ENCODE measurements at places on chromosomes 11 and 22.

DNA sequence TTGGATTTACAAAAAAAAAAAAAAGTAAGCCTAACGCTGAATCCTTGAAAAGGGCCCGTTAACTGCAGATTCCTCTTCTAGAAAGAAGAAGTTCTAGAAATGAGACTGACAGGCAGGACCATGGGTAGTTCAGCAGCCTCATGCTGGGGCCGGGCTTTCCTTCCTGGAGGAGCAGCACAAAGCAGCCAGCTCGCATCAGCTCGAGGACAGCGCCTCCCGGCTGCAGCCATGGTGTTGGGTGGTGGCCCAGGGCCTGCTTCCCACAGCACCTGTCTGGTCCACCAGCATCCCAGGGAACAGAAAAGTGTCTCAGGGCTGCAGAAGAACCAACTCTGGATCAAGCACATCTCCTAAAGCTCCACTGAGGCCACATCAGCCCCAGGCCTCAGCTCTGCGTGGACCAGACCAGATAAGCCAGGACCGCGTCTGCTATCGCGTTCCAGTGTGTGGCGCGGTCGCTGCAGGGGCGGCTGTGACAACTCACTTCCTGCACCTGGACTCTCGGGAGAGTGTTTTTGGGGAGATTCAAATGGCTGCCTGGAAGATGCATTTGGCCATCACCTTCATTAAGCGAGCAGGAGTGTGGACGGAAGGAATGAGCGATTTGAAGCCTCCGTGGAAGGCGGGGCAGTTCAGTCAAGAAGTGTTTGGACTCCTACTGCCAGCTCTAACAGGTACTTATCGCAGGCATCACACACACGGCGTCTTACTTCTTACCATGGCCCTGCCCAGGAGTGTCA is 53.5 kb downstream of the MYH9 start:
- peak; percentile 85 for DNase-seq

GRCh38 chr11:92794783-92795182 is 174.7 kb upstream of the MTNR1B start:
- no peak for DNase-seq

DNA sequence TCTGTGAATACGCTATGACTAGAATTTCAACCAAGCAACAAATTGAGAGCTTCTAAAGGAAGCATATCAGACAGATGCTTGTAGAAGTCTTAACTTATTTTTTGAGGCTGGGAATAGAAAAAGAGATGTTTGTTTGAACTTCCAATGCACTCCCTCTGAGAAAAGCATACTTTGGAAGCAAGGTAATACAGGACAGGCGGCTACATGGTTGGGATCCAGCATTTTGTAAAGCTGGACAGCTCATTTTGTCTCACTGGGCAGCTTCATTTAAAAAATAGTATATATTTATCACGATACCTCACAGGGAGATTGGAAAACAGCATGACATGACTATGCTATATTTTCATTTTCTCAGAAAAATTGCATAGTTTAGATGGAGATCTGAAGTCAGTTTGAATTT is 821.3 kb upstream of the API5 start:
- no peak for DNase-seq

DNA sequence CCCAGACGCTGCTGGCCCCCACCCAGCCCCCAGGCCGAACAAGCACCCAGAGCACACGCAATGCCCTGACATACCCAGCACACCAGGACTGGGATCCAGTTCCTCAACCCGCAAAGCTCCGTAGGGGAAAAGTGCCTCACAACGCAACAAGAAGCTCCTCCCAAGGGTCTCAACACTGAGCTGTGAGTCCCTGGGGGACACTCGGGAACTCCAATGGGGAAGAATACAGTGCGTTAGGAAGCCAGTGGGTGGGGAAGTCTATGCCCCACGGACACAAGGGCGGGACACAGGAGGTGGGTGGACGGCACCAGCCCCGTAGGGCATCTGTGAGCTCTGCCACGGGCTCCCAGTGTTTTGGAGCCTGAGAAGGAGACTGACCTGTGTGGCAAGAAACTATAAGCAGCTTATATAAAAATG is 1.6 kb downstream of the DEAF1 start:
- no peak for DNase-seq

DNA sequence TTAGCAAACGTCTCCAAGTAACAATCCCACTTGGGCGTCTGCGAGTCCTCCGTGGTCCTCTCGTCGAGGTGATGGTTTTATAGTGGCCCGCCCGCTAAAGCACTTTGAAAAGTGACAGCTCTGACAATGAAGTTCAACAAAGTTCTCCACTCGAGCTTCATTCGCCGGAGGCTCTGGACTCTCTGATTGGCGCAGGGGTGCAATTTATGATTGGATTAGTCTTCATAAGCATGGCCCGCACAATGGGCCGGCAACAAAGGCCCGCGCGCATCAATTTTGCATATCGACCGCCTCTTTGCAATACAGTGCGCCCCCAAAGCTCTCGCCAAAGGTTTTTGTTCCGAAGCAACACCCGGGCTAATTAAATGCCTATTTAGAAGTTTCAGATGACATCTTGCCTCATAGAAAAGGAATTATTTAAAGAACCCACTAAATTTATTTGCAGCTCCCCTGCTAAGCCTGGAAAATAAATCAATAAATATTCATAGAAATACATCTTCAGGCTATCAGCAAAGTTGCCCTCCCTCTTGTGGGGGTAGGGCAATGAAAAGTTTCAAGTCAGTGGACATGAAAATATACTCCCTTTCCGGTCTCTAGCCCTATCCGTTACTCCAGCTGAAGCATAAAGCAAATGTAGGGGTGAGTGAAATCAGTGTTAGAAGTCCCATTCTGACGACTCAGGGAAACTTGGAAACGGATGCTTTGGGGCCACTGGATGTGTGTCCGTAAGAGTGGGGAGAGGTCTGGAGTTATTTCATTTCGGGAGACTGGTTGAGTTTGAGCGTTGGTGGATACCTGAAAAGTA is at the start of gene DBX1:
Gene DBX1, minus strand, starts transcription at position 51 of the 805 bp plus-strand sequence. CDS start 151 bp downstream, outside the sequence.
- no peak for DNase-seq

DNA sequence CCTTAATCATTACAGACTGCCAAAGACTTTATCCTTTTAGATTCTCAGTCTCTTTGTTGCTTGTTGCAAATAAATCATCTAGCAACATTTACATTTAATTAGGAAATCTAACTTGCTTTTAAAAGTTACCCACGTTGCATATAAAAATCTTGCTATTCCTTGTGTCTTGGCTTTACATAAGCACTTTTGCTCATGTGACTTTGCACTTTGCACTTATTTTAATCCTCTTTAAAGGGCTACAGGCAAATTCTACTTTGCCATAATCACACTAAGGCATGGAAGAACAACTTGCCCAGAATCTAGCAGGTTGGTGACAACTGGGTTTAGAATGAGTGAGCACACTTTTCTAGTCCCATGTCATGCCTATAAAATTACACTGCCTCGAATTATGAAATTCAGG is 25.9 kb downstream of the PRRG4 start:
- no peak for DNase-seq

DNA sequence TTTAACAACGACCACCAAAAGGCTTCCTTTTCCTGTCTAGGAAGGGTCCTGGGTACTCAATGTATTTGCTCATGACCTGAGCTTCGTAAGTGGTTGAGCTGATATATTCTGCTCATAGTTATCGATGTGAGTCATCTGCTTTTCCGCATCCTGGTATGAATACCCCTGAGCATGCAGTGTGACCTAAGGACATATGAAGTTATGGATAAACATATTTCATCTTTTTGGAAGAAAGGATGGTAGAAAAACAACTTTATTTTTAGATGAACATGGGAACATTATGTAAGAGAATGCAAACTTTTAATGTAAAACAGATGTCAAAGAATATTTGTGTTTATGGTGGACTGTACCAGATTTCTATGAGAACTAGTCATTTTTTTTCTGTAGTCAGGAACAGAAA is 28.4 kb downstream of the TRPC6 start:
- DNase-seq: no peak

DNA sequence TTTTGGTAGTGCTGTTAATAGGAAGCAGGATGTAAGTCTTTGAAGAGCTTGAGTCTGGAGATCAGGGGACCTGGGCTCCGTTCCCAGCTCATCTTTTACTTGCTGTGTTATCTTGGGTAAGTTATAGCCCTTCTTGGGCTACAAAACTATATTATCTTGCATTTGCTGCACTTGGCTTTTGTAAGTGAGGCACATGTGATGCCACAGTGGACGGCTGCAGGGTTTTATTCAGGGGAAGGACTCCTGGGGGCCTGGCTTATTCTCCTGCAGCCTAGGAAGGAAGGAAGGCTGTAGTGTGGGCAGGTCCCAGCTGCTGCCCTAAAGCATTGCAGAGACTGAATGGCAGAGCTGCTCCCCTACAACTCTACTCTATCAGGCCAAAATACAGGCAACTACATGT is 6.4 kb downstream of the CD82 start:
- DNase-seq: no peak

DNA sequence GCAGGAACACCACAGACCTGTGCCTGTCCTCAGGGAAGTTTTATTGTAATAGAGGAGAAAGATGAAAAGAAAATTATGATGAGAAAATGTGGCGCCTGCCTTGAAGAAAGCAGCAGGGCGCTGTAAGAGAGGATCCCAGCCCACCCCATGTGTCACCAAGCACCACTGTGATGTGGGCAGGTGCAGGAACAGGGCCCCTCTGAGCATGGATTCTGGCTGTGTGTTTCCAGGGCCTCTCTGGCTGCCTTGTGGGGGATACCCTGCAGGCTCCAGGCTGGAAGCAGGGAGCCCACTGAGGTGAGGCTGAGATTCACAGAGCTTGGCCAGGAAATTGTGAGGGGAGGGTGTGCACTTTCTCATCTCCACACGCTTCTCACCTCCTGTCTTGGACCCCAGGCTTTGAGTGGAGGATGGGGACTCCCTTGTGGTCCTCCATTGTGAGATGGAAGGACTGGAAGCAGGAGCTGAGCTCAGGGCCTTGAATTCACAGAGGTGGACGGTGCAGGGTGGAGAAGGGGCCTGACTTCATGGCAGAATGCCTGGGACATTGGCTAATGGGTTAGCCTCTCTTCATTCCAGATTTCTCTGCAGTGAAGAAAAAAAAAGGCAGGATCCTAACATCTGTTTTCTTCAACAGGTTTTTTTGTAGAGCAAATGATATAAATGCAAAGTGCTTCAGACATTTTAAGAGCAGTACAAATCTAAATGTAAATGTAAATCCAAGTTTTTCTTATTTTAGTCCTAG is 246.6 kb upstream of the B3GAT1 start:
- peak; percentile 27 for DNase-seq

DNA sequence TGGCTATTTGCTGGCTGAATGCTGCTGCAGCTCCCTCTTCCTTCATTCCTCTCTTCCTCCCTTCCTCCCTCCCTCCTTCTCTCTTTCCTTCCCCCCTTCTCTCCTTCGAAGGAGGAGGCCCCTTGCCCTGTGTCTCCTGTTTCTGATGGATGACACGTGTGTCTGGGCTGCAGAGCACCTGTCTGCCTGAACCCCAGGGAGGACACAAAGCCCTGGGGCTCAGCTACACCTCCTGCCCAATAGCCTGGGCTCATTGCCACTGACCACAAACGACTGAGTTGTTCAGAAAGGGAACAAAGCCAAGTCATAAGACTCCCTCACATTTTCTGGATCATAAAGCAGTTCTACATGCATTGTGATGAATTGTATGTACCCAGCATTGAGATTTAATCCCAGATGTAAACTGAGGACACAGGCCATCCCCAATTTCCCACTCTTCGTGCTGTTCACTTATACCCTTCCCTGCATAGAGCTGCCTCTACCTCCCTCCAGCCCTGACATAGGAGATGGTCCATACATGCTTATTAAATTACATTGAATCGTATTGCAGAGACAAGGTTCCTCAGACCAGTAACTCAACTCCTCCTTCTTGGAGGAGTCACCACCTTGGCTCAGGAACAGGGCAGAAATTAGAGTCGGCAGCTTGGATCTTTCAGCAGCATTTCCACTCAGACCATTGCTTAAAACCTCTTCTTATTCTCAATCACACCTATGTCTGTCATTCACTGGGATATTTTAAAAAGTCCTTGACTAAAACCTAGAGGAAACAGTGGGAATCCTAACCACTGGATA is 1.2 kb downstream of the CSRP3 start:
- DNase-seq: no peak

- DNase-seq: no peak
Measured at GRCh38 chr22:20919718-20920117, 2.5 kb downstream of the CRKL start.
